ENCODE measurements at places on chromosomes 6 and 20. TPM values are rescaled to one million over a fixed set of nuclear protein-coding genes. Genes with fewer than 3 reads are reported as not detected.

GRCh38 chr6:11460001-11460668 lies 77.4 kb upstream of the TMEM170B start:
- peak; percentile 45 for DNase-seq

DNA sequence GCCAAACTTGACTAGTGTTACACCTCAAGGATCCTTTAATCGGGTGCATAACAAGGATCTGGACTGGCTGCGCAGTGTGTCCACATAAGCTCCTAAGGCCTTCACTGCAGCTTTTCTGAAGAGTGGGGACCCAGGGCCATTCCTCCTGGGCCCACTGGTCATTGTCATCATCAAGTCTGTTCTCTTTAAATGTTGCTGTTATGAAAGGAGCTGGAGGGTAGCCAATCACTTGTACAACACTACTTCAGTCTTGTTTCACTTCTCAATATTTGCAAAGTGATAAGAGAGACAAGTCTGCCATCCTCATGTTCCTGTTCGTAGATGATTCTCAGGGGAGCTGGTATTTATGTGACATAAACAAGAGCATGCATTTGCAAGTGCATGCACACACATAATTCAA lies 149.8 kb downstream of the SYNDIG1 start:
- no peak for DNase-seq

GRCh38 chr20:40494248-40494647 lies 194.8 kb downstream of the MAFB start:
- no peak for DNase-seq

GRCh38 chr6:124819346-124819745 lies 142.9 kb upstream of the RNF217 start:
- DNase-seq = no peak

DNA sequence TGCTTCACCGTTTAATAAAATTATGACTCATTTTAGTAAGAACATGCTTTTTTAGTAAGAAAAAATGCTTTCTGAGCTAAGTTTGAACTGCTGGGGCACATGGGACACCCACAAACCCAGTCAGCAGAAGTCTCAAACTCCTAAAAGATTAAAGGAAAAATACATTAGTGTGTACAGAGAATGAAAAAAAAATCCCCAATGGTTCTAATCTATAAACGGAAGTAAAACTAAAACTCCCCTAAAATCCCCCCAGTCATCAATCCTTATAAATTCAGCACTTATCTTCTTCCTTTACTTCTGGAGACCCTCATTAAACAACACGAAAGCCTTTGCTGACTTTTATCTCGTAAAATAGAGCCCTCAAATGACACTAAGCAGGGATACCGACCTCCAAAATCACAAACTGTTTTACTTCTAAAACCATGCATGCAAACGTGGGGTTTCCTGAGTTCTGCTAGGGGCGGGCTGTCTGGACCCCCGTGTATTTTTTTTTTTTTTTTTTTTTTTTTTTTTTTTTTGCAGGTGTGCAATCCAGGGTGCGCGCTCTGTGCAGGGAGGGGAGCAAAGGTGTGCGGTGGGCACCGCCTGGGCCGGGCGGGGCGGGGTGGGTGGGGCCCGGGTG lies 1.1 kb upstream of the MYB start:
- no peak for DNase-seq

LPIN3 gene
- not detected for total RNA-seq

UBD gene
- total RNA-seq = 10.1 TPM

KCNK17 gene
- total RNA-seq = not detected
